Hematopoietic multipotent progenitor cell treated with erythropoietin and hydrocortisone succinate and interleukin-3 and kit ligand, for 8 days (in vitro differentiated cells): ENCODE measurements at places on chromosomes 11 and 22.

DNA sequence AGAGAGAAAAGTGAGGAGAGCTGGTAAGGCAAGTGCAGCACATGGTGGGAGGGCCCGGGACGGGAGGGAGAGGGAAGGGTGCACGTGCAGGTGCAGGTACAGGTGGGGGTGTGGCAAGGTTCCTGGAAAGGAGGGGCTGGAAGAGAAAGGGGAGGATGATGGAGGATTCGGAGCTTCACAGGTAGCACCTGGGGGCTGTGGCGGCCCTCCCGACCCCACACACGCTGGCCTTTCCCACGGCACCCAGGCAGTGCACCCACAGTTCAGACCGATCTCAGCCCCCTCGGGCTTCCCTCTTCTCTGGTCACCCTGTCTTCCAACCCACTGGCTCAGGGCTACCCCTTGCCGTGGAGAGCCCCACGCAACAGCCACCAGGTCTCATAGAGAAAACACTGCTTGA is 67.4 kb upstream of the A4GALT start:
- no peak for DNase-seq

DNA sequence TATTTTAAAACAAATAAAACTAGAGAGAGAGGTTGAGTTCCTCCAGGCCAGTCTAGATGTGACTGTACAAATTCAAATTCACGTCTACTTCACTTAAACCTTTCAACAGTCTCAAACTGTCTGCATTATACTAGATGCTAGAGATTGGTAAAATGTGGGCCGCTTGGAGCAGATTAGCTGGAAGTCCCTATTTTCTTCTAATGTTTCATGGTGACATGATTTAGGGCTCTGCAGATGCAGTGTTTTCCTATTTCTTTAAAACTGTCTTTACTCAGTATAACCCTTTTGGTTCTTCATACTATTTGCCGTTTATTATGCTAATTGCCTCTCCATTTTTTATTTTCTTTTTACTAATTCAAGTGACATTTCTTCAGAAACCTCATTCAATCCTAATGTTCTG is 20.4 kb downstream of the OR51E1 start:
- DNase-seq, result no peak

DNA sequence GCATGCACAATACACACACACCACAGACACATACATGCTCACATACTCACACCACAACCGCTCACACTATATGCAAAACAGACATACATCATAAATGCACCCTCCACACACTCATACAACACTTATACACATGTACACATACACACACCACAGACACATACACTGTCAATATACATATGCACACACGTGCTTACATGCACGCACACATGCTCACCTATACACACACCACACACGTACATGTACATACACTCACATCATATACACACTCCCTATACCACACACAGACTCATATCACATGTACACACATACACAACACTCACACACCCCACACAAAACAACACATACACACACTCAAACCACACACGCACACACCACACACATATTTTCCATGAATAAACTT is 885.3 kb downstream of the TBC1D22A start:
- no peak for DNase-seq

- peak; percentile 91 for DNase-seq
Observed at GRCh38 chr11:33891714-33892327, at the start of gene LMO2. TSS of gene LMO2 (minus strand) at chr11:33892076. CDS start at chr11:33869716, 22,360 bp downstream.

- no peak for DNase-seq
Observed at GRCh38 chr22:17705546-17705945, 67.0 kb downstream of the BCL2L13 start.
